ENCODE measurements at places on chromosomes 13 and 19.

DNA sequence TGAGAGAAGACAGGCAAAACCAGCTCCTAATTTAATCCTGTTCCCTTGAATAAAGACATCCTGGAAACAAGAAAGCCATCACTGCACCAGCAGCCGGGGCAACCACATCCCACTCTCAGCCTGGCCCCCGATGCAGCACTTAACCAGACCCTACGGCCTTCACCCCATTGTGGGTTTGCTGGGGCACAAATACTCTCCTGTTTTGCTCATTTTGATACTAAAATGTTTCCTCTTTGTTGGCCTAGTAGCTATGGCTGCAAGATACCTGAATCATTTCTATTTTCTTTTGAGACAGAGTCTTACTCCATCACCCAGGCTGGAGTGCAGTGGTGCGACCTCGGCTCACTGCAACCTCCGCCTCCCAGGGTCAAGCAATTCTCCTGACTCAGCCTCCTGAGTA lies 28.4 kb downstream of the ANKRD27 start:
- DNase-seq, result no peak

GRCh38 chr19:58330458-58330857 lies 3.7 kb downstream of the ZSCAN22 start:
- DNase-seq, result no peak

GRCh38 chr19:28489776-28490175 lies 723.2 kb downstream of the UQCRFS1 start:
- no peak for DNase-seq

GRCh38 chr19:781800-782184 lies 15.5 kb upstream of the PTBP1 start:
- DNase-seq, result no peak

- DNase-seq, result no peak
These were observed 333.2 kb downstream of the FOXO1 start for GRCh38 chr13:40333226-40333625.

DNA sequence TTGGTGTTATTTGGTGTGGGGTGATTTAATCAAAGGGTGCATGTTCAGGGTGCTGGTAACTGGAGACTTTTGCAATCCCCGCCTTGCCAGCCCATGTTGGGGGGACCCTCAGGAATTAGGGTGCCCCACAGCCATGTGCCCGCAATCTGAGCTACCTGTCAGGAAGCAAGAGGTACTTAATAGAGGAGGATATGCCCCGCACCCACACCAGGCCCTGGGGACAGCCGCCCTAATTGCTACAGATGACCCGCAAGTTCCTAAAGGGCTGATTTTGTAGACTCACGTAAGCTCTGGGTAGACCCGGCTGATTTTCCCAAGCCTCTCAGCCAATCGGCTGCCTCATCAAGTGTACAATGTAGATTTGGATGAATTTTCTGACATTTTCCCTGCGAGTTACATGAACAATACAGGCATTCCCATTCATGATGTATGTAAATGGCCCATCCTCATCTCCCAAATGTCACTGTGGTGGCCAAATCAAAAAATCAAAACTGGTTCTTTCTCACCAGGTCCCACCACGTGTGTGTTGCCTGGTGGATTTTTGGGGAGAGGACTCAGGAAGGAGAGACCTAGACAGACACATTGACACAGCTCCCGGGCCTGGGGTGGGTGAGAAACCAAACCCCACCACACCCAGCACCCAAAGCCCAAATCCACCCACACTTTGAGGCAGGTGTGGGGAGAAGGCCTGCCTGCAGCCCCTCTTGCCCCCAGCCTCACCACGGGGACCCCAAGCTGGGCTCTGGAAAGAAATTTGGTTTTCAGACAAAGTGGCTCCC lies 119.2 kb upstream of the SPACA7 start:
- DNase-seq, result no peak

DNA sequence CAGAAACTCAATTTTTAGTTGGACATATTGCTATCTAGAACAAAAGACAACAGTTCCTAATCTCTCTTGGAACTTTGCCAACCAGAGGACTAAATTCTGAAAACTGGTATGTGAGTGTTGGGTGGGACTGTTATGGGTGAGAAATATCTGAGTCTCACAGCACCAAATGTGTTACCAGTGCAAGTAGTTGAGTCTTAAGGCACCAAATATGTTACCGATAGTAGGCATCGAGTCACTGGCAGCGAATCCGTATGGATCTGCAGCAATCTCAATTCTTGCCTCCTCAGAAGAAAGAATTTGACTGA lies 575.2 kb downstream of the DACH1 start:
- no peak for DNase-seq

DNA sequence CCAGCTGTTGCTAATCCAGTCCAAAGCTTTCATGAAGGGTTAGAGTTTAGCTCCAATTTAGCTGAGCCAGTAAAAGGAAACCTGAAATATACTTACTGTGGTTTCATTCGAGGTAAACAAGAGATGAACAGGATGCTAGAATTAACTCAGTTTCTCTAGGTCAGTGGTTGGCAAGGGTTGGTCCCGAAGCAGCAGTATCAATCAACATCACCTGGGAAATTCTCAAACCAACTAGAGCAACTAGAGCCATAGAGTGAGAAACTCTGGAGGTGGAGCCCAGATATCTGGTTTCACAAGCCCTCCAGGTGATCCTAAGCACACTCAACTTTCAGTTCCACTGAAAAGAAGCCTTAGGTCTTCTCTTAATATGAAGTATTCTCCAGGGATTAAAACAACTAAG lies 376.7 kb downstream of the OXGR1 start:
- no peak for DNase-seq

GRCh38 chr19:48403606-48404005 lies 10.1 kb downstream of the GRIN2D start:
- no peak for DNase-seq

GRCh38 chr19:42474743-42475142 lies 32.0 kb upstream of the CXCL17 start:
- no peak for DNase-seq

DNA sequence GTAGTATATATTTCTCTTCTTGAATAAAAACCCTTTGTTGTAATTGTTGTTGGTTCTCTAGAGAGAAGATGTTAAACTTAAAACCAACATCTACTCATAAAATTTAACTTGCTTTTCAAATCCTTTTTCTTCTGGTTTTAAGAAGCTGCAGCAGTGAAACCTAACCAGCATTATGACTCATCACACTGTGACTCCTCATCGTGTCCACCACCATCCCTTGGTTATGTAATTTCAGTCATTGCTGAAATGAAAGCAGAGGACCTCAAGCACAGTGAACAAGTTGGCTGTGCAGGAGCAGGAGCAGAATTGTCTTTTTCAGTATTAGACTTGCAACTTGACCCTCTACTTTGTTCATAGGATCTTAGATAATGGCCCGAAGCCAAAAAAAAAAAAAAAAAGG lies 64.9 kb upstream of the HTR2A start:
- no peak for DNase-seq

DNA sequence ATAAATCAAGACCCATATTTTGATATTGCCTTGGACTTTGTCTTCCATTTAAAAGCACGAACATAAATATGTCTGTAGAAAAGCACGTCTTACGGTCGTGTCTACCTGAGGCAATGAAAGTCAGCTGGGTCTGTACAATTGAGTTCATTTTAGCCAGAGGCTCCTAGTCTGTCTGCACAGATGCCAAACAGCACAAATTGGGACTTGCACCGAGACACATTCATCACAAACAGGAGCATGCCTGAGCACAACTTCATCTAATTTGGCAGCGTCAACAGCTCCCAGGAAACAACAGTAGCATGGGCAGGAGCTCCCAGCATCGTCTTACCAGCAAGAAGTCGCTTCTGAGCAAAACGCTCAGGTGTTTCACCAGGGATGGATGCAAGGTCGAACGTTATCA lies 687.0 kb downstream of the EFNB2 start:
- no peak for DNase-seq

- no peak for DNase-seq
These were observed 15.1 kb upstream of the ZNF599 start for GRCh38 chr19:34788074-34788473.

GRCh38 chr19:10270180-10270615 lies 722 bp upstream of the ICAM1 start:
- no peak for DNase-seq

DNA sequence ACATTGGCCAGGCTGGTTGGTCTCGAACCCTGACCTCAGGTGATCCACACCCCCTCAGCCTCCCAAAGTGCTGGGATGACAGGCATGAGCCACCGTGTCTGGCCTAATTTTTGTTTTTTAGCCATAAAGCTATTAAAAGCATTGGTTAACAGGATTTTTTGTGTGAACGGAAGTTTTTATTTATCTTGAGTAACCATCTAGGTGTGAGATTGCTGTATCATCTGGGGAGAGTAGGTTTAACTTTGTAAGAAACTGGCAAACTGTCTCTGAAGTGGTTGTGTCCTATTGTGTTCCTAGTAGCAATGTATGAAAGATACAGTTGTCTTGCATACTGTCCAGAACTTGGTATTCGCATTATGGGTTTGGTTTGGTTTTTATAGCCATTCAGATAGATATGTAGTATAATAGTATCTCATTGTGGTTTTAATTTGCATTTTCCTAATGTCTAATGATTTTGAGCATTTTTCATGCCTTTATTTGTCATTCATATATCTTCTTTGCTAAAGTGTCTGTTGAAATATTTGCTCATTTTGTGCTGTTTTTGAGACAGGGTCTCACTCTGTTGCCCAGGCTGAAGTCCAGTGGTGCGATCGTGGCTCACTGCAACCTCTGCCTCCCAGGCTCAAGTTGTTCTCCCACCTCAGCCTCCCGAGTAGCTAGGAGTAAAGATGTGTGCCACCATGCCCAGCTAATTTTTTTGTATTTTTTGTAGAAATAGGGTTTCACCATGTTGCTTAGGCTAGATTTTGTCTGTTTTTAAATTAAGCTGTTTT lies 13.5 kb upstream of the PLEKHF1 start:
- DNase-seq, result no peak

DNA sequence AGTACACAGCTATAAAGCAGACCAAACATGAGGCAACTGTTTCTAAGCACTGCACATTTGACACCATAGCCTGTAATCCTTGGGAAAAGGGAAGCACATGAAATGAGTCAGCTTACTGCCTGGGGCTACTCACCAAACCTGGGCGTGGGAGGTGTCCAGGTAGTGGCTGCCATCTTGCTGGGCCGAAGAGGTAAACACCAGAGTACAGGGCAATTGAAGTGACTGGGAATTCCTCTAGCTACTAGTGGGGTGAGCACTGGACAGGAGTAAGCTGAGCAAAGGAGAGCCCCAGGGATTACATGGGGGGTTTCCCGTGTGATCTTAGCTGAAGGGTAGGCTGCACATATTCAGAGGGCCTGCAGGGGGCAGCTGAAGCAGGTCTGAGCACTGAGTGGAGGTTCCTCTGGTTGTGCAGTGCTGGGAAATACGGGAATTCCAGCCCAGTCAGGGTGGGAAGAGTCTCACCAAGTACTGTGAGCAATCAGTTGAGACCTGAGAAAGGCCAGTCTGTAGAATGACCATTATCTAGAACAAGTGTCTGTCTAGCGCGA lies 140.5 kb downstream of the SLC7A1 start:
- DNase-seq, result no peak

GRCh38 chr19:1284293-1284978 lies 1.2 kb upstream of the EFNA2 start:
- DNase-seq, result no peak

DNA sequence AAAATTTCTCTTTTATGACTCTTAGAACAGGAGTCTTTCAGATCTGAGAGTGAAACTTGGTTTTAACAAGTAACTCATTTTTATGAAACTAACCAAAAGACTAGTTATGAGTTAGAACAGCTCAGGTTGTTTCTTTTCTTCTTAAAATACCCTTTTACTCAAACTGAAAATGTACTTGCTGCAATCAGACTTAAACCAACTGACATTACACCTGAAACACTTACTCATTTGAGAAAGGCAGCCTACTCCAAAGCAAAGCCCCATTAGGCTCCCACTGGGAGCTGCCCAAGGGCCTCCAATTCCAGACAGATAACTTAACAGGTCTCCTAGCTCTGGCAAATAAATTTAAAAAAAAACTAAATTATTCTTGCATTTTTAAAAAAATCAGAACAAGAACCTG lies 3.6 kb downstream of the FOXO1 start:
- DNase-seq, result no peak

DNA sequence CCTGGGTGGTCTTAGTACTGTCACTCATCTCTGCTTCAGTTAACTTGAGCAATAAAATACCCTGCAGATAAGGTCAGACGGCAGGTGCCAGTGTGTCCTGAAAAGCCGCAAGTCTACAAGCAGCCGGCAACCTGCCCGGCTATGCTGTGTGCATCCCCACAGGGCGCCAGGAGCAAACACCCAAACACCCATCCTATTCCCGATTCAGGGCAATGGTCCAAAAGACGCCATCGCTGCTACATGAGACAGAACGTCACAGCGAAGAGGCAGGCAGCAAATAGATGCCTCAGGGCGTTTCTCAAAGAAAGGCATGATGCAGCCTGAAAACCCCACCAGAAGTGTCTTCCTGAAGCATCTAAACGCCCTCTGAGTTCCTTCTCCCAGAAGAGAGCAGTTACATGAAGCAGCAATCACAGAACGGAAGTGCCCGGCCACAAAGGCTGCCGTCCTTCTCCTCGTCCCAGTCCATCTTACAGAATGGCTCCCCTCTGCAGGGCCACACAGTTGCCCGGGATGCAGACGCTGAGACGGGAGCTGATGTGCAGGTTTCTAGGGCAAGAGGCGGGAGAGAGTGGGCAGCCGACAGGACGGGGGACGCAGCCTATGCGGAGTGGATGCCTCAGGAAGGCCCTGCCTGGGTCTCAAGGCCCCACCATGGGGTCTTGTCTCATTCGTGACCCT lies 35.1 kb downstream of the RASA3 start:
- no peak for DNase-seq

GRCh38 chr13:97373787-97374186 lies 60.2 kb upstream of the RAP2A start:
- no peak for DNase-seq

DNA sequence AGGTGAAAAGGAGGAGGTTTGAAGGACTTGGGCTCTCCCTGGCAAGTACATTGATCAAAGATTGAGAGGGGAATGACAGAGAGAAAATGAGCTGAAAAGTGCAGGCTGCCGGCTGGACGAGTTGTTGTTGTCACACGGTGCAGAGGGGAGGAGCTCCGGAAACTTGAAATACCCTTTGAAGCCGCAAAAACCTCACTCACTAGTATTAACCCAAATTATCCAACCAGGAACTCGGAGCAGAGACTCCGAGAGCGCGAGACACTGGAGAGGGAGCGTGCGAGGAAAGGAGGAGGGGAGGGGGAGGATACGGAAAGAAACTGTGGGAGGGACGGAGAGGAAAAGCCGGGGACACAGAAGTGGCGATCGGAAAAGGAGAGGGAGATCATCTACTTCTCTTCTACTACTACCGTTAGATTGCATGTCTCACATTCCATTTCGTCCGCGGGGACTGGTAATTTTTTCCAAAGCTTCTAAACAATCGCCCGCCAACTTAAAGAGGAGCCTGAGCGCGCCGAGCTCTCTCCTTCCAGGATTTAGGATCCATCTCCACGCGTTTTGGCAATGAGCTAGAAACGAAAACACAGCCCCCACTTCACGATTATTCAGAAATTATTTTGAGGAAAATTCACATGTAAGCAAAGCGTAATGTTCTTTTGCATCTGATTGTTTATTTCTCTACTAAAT lies at the start of gene DACH1:
DACH1 (minus strand) TSS at position 74 of the 684 bp plus-strand sequence.
- peak; percentile 38 for DNase-seq

All from NCI-H187 (cell line).